ENCODE measurements at places on chromosomes 1 and 21.

DNA sequence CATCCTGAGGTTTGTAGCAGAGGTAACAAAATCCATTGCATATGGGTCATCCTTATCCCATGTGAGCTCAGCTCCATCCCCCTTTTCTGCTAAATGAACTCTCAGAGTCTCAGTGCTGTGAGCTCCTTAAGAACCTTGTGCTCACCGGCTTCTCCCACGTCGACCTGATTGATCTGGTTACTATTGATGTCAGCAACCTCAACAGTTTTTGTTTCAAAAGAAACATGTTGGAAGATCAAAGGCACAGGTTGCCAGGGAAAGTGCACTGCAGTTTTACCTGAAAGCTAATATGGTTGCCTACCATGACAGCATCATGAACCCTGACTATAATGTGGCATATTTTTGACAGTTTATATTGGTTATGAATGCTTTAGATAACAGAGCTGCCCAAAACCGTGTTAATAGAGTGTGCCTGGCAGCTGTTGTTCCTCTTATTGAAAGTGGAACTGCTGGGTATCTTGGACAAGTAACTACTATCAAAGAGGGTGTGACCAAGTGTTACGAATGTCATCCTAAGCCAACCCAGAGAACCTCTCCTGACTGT lies 131.4 kb downstream of the HS2ST1 start:
- DNase-seq = no peak

DNA sequence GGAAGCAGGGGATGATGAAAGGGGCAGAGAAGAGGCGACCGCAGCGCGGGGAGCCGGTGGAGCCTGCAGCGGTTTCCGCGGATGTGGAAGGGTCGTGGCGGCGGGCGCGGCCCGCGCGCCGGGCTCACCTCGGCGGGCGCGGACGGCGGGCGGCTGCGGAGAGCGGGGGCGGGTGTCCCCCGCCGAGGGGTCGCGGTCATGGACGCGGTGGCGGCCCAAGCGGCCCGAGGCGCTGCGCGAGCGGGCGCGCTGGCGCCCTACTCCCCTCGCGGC lies 572 bp downstream of the LPGAT1 start:
- DNase-seq = peak; percentile 4

DNA sequence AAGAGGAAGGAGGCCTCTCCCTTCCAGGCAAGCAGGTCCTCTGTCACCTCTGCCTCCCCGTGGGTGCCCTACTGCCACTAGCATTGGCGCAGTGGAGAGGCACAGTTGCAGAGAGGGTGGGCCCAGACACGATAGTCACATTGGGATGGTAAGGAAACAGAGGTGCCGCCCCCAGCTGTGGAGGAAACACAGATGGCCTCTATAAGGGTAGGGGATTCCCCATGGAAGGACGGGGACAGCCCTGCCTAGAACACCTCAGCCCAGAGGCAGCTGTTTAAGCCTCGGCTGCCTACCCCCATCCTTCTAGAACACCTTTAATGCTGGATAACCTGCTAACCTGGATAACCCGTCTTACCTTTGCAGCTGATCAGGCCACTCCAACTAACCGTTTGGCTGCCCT lies 65.7 kb upstream of the CNTN2 start:
- DNase-seq = no peak

GRCh38 chr1:186239171-186239570 lies 135.9 kb downstream of the TPR start:
- no peak for DNase-seq

- DNase-seq = peak; percentile 76
Measured at GRCh38 chr1:159829822-159830465, 3.3 kb downstream of the SLAMF8 start.

GRCh38 chr1:232127190-232127589 lies 500.6 kb downstream of the DISC1 start:
- peak; percentile 77 for DNase-seq

- no peak for DNase-seq
Measured at GRCh38 chr1:71668065-71668464, 587.2 kb upstream of the ZRANB2 start.

DNA sequence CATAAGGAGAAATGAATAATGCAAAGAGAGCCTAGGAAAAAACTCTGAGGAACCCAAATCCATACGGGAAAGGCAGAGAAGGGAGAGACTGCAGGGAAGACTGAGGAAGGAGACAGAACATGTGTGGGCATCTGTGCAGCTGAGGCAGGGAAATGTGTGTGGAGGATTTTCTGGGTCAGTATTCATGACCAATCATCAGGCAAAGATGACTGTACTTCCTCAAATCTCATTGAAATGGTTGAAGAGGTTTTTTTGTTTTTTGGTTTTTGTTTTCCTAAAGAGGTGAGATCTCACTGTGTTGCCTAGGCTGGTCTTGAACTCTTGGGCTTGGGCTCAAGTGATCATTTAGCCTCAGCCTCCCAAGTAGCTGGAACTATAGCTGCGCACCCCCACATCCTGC lies 15.7 kb downstream of the DIP2A start:
- no peak for DNase-seq

- DNase-seq = no peak
Measured at GRCh38 chr1:184851822-184852746, 97.4 kb upstream of the EDEM3 start.

GRCh38 chr1:177246710-177247580 lies 76.2 kb downstream of the BRINP2 start:
- no peak for DNase-seq

- no peak for DNase-seq
Measured at GRCh38 chr1:54815086-54815876, 14.2 kb upstream of the TTC22 start.

- DNase-seq = no peak
Measured at GRCh38 chr1:42427240-42427639, 28.6 kb downstream of the ZMYND12 start.

Data from AG08395 (cell line).